ENCODE measurements at places on chromosomes 1 and 21.

DNA sequence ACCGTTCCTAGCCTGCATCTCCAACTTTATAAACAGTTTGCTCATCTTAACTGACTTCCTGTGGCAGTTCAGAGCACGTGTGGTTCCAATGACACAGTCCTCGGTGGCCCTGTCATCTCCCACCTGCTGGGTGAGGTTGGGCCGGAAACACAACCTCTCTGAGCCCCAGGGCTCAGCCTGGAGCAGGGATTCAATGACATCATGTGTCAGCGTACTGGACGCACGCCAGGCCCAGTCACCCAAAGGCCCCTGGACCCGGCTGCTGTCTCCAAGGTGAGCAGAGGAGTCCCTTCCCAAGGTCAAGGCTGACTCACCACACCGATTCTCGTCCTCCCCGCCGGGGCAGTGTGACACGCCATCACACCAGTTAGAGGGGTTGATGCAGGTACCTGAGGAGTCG is 19.9 kb downstream of the TMPRSS2 start:
- DNase-seq, result no peak

GRCh38 chr1:243917863-243918565 is 68.0 kb upstream of the AKT3 start:
- DNase-seq, result no peak

- no peak for DNase-seq
These were observed 595.1 kb upstream of the ZP4 start for GRCh38 chr1:238485912-238486209.

GRCh38 chr1:221174330-221174993 is 295.2 kb downstream of the HLX start:
- no peak for DNase-seq

DNA sequence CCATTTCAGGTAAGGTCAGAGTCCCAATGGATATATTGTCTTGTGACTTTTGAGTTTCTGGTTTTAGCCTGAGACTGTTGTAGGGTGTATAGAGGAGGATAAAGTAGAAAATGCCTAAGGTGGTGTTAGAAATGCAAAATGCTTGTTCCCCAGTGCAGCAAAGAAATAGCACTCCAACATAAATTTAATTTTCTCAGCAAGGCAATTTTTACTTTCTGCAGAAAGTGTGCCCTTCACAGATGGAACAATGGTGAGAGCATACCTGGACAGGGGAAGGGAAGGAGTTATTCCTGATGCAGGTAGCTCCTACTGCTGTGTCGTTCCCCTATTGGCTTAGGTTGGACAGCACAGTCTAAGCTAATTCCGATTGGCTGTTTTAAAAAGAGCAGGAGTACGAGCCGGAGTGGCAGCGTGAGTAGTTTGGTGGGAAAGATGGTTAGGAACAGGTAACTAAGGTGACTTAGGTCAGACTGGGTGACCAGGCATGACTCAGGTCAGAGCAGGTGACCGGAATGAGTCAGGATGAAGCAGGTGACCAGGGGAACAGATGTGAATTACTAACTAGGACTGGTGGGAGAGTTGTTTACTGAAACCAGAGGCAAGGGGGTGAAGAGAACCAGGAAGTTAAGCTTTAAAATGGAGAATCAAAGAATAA is 21.5 kb downstream of the SPATA45 start:
- DNase-seq, result no peak

DNA sequence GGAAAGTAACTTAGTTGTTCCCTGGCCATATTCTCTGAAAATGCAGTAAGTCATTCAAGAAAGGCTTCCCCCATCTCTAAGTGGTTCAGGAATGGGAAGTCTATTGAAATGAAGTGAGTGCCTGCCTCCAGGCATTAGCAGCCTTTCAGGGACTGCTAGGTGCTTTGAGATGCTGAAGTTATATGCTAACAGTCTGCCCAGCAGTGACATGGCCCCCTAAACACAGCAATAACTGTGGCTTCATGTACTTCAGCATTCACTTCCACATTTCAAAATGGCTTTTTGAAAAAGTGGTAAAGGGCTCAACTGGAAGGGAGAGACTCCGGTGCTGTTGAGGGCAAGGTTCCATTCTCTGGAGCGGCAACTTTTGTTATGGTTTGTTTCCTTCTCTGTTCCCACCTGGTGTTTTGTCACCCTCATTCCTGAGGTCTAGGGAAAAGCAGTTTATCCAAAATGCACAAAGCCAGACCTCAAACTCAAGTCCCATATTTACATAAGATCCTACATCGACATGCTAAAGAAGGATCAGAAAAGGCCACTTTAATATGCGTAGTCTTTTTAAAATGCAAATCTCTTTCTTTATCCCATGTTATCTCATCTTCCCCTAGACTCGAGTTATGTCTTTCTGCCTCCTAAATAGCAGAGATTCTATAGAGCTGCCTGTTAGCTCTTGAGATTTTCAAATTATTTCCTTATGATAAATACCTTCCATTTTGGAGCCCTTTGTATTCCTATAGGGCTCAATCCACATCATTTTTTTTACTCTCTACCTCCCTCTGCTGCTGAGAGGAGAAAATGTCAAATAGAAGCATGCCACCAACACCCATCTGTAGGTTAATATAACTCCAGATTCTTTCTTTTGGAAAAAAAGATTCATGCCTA is 34.2 kb upstream of the LRRC8C start:
- peak; percentile 4 for DNase-seq

GRCh38 chr1:41861535-41862383 is 57.0 kb downstream of the HIVEP3 start:
- no peak for DNase-seq

GRCh38 chr1:61446531-61446991 is 278.4 kb downstream of the TM2D1 start:
- DNase-seq, result no peak

GRCh38 chr1:206808615-206809014 is 36.3 kb upstream of the IL10 start:
- DNase-seq, result no peak

- no peak for DNase-seq
These were observed 596 bp downstream of the CD247 start for GRCh38 chr1:167517535-167518330.
